ENCODE measurements at places on chromosomes 3 and 15. TPM values are rescaled to one million over a fixed set of nuclear protein-coding genes. Genes with fewer than 3 reads are reported as not detected.

Gene FAM43A
- 11.4 TPM for total RNA-seq

Gene SUSD5
- 3.7 TPM for total RNA-seq

Gene SERINC4
- total RNA-seq, result not detected

Gene RAB7A
- 207 TPM for total RNA-seq

Gene FGD5
- 34.7 TPM for total RNA-seq

Gene PIF1
- 1.9 TPM for total RNA-seq

Gene ALG1L2
- total RNA-seq, result 1.1 TPM

Gene LRRN1
- 0.65 TPM for total RNA-seq

Gene GXYLT2
- total RNA-seq, result 13.7 TPM

Gene SELENOK
- total RNA-seq, result 46.8 TPM

Gene RIOX2
- total RNA-seq, result 17.1 TPM

Gene GHSR
- total RNA-seq, result not detected

Gene CTXN2
- total RNA-seq, result not detected

Gene DLEC1
- total RNA-seq, result 0.51 TPM

Gene CCR9
- total RNA-seq, result not detected

Gene SLC15A2
- total RNA-seq, result 2.0 TPM

Gene CCR2
- total RNA-seq, result 2.5 TPM

Gene KNG1
- not detected for total RNA-seq

Gene ALDH1A2
- total RNA-seq, result 8.1 TPM

Gene CFAP100
- not detected for total RNA-seq

Gene RNF168
- total RNA-seq, result 24.6 TPM

Gene EHHADH
- total RNA-seq, result 4.1 TPM

Gene ECE2
- not detected for total RNA-seq

Gene PLA2G4E
- not detected for total RNA-seq

All from posterior vena cava (tissue), 2 donors.